ENCODE measurements at places on chromosomes 16 and 17.

GRCh38 chr17:4375039-4375748 lies 8.7 kb upstream of the UBE2G1 start:
- DNase-seq: no peak

- no peak for DNase-seq
Measured at GRCh38 chr17:43875476-43876147, 28.6 kb downstream of the CD300LG start.

- DNase-seq: no peak
Measured at GRCh38 chr17:76329664-76330063, 21.6 kb upstream of the QRICH2 start.

- no peak for DNase-seq
Measured at GRCh38 chr17:34386343-34386696, 23.3 kb upstream of the CCL1 start.

GRCh38 chr17:27521281-27522027 lies 65.2 kb downstream of the KSR1 start:
- DNase-seq: no peak

DNA sequence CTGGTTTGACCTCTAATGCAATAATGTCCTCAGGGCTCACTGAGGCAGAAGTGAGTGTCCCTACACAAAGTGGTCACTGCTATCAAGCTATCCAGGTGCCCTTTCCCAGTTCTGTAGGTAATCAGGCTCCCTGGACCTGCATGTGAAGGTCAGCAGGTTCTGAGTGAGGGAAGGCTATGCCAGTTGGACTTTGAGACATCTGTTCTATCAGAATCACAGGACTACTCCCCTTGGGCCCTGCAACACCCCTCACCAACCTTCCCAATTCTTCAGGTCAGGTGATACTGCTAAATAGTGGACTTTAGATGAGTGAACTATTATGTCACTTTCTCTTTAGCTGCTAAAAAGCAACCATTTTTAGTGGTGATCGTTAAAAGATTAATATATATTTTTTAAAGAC lies 37.6 kb downstream of the ZZEF1 start:
- no peak for DNase-seq

DNA sequence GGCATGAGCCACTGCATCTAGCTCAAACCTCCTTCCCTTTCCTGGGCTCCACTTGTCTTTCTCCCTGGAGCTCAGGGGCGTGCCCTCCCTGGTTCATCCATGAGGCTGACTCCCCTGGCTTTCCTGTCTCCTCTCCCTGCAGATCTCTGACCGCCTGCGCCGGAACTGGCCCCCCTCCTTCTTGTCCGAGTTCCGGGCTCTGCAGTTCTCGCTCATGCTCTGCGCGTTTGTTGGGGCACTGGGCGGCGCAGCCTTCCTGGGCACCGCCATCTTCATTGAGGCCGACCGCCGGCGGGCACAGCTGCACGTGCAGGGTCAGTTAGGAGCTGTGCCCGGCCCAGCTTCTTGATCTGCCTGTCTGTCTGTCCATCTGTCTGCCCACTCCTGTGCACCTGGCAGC lies 1.2 kb upstream of the LAT start:
- DNase-seq: no peak

Data from type B pancreatic cell (in vitro differentiated cells).